Fibroblast of skin of right quadriceps (primary cell): ENCODE measurements at places on chromosomes 4 and X.

DNA sequence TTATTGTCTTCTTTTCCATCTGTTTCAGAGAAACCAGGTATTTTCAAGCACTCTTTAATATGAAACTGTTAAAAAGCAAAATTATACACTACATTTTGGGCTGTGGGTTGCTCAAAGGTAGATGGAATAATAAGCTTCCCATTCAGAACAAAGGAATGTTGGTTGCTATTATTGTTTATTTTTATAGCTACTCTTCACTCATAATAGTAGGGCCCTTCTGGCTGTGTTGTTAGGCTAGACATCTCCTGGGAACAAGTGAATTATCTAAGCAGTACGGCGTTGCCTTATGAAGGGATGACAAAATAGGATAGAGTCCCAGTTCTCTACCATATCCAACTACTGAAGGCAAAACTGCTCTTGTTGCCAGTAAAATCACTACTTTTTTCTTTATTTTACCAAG, 34.2 kb downstream of the TENM3 start:
- DNase-seq = peak; percentile 29

DNA sequence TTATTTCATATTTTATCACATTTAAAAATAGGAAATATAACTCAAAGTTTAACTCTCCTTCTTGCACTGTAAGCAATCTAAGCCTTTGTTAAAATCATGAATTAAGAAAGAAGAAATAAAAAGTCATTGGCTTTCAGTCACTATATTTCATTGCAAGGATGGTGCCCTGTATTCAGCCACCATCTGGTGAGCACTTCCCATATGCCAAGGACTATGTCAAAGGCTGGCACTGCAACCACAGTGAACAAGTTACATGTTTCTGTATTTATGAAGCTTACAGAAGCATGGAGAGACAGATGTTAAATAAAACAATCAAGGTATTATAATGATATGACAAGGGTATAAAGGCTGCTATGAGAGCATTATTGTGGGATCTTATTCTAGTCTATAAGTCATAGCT, 68.6 kb downstream of the PRKG2 start:
- DNase-seq = no peak

DNA sequence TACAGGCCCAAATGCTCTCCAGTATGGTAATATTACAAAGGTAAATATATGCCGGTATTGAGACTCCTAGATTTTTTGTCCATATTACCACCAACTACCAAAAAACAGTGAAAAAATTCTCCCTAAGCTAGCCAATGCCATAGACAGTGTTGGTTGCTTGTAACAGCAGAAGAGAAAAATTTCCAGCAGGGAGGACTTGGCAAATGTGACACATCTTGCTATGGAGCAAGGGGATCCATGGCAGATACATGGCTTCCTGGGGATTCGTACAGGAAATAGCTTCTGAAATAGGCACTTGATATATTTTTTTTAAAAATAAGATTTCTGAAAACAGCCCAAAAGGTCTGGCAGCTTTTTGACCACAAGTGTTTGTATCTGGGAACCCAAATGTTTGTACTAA, 14.6 kb downstream of the SLITRK4 start:
- DNase-seq = no peak

DNA sequence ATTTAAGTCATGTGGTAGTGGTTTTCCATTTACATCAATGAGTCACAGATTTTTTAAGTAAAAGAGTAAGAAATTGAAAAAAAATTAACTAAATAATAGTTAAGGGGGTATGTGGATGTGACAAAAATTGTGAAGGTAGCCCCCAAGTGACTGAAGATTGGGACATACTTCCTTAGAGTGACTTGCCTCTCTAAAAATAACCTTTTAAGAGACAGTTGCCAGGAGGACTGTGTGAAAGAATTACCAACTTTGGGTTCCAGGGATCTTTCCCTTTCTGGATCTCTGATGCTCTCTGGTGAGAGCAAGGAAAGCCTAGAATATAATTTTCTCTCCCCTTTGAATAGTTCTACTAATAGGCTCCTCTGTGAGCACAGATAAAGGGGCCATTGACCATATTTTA, 42.7 kb downstream of the NHSL2 start:
- no peak for DNase-seq

DNA sequence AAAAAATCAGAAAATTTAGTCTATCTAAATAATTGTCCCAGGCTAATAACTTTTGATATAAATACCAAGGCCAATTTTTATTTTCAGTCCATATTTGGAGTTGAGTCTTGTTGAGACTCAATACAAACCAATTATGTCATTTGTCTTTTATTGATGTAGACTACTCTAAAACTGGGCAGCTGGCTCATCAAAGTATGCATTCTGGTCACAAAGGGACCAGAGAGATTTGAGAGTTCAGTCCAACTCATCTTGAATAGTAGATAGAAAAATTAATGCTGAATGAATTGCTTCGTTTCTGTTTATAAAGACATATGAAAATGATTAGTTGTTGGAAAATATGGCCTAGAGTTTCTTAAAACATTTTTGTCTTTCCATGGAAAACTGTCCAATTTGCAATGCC, 412.5 kb upstream of the KLHL4 start:
- DNase-seq = no peak

- DNase-seq = no peak
Measured at GRCh38 chr4:2299794-2300193, 37.9 kb upstream of the MXD4 start.

DNA sequence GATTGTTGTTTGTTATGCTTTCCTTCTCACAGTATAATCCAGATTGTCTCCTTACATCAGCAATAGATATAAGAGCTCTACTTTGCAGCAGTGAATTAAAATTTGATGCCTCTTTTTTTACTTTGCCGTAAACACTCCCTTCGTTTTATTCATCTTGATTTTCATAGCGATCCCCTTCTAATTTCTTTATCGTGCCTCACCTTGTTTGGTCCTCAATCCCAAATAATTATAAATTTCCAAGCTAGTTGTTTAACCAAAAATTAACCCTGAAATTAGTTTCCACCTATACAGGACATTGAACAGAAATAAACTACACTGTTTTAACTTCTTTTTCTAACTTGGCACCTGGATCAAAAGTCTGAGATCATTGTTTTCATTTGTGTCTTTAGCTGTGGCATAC, 35.1 kb upstream of the GRID2 start:
- no peak for DNase-seq
